Sigmoid colon (tissue), 7 donors: ENCODE measurements at places on chromosomes 6 and 20. TPM values are rescaled to one million over a fixed set of nuclear protein-coding genes. Genes with fewer than 3 reads are reported as not detected.

Gene ENPP3
- 0.55 TPM for total RNA-seq

- no peak for DNase-seq
Measured at GRCh38 chr6:37008484-37009465, 3.3 kb downstream of the FGD2 start.

DNA sequence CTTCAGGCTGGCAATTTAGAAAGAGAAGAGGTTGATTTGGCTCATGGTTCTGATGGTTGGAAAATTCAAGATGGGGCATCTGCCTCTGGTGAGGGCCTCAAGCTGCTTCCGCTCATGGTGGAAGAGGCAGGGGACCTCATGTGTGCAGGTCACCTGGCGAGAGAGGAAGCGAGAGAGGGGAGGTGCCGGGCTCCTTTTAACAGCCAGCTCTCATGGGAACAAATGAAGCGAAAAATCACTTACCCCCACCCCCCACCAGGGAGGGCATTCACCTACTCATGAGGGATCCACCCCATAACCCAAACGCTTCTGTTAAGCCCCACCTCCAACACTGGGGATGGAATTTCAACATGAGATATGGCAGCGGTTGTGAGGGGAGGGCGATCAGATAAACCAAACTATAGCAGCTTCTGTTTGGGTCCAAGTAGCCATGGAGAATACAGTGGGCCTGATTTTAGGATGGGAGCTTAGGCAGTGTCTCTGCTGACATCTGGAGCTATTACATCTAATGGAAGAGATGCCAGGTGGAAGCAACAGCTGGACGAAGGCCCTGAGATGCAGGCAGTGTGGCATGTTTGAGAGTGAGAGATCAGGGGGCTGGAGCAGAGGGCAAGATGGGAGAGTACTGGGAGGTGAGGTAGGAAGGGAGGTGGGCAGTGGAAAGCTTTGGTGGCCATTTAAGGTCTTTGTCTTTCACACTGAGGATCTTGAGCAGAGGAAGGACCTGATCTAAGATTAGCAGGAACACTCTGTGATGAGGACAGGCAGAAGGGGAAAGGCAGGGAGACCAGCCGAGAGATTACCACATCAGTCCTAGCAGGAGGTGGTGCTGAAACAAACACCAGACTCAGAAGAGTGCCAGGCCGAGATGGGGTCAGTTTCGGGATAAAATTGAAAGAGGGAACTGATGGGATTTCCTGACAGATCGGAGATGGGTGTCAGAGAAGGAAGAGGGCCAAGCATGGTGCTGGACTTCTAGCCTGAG, 161.8 kb downstream of the NFATC2 start:
- DNase-seq: peak; percentile 50

DNA sequence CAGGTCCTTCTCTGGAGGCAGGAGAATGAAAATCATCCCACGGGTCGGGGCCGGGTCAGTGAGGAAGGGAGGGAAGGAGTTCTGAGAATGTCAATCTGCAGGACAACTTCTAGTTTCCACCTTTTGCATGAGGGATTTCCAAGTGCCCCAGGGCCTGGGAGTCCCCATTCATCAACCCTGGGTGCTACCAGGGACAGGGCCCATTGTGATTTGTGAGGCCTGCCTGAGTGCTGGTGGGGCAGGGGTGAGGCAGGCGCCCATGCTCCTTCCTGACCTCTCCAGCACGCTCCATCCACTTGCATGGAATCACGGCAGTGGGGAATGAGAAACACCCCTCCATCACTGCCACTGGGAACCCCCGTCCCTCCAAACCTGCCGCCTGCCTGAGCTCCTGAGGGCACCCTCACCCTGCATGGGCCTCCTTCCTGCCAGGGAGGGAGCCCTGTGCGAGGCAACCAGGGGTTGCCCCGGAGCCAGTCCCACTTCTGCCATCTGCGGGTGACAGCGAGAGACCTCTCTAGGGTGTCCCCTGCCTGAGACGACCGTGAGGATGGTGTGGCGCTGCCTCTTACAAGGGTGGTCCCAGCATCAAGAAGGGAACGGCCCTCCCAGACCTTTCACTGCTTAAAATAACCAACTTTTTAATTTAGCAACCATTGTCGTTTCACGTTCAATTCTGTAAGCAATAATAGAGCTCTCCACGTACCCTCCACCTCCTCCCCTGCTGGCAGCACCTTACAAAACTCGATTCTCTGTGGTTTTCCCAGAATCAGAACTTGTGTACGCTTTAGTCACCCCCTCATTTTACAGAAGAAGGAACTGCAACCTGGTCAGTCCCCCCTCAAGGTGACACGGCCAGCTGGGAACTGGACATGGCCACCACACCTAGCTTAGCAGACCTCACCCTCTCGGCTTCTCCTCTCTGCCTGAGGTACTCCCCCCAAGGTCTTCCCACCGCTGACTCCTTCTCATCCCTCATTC, 28.6 kb downstream of the PMEPA1 start:
- no peak for DNase-seq

Gene DACT2
- 0.16 TPM for total RNA-seq

- no peak for DNase-seq
Measured at GRCh38 chr6:52972989-52973388, 22.1 kb downstream of the GSTA4 start.

Gene LY6G6F
- not detected for total RNA-seq

DNA sequence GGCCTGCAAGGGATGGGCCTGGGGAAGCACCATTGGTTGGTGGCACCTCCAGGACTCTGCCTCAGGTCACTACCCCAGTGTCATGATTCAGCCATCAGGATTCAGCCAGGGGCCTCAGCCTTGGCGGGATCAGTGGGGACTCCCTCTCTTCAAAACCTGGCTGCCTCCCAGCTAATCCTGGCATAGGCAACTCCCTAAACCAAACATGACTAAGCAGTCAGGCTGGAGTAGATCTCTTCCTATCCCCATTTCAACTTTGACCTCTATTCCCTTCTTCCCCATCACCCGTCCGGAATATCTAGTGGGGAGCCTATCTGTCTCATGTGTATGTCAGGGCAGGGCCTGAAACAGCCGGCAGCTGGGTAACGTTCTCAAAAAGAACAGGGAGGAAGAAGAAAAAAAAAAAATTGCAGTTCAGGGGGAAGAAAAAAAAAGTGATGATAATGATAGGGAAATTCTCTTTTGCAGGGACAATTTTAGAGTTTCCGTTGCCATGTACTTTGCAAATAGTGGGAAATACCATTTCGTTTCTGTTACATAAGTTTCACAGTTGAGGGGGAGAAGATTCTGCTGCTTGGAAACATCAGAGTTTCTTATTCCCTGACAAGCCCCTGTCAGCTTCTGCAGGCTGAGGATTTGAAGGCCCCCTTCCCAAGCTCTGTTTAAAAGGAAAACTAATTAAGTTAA, 4.1 kb upstream of the PREX1 start:
- DNase-seq: peak; percentile 75
